ENCODE measurements at places on chromosomes 4 and X. TPM values are rescaled to one million over a fixed set of nuclear protein-coding genes. Genes with fewer than 3 reads are reported as not detected.

Gene FGD1
- 36.3 TPM for total RNA-seq

Gene GUCY1B1
- total RNA-seq, result 12.7 TPM

Gene IL13RA1
- 11.1 TPM for total RNA-seq

DNA sequence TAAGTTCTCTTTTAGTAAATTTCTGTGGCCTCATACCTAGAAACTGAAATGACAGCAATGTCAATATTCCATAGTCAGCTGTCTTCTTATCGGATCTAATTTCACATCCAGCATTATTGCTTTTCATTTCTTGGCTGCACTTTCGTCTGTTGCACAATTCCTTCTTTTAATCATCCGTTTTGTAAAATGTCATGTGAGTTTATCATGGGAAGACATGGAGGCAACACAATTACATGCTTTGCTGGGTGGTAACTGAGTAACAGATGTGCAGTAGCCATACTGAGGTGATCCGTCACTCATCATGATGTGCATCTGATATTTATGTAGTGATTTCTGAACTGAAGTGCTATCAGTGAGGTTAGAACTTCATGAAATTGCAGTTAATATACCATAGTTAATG lies 68.3 kb upstream of the SLC7A11 start:
- 0 out of 2 replicates have a peak, but pooled peaks cover 3% of the 10 kb centered on the region for H3K36me3 ChIP-seq
- DNase-seq, result no peak
- no peak overlapping the region for H3K27ac ChIP-seq
- H3K27me3 ChIP-seq, result no peaks in the 10 kb centered on the region
- no peak overlapping the region for H3K4me3 ChIP-seq
- H3K4me1 ChIP-seq, result peaks cover 17% of the 10 kb centered on the region

- H3K4me3 ChIP-seq, result no peak overlapping the region
- peaks cover 47% of the 10 kb centered on the region for H3K27me3 ChIP-seq
- no peak overlapping the region for H3K27ac ChIP-seq
These were observed 271.8 kb downstream of the CRLF2 start for GRCh38 chrX:940691-941090.

GRCh38 chrX:101452056-101452455 lies 33.2 kb upstream of the ARMCX4 start:
- no peaks in the 10 kb centered on the region for H3K27me3 ChIP-seq
- no peak overlapping the region for H3K4me3 ChIP-seq
- no peak overlapping the region for H3K27ac ChIP-seq
- H3K36me3 ChIP-seq, result no peaks in the 10 kb centered on the region
- H3K4me1 ChIP-seq, result no peaks in the 10 kb centered on the region
- DNase-seq, result no peak

DNA sequence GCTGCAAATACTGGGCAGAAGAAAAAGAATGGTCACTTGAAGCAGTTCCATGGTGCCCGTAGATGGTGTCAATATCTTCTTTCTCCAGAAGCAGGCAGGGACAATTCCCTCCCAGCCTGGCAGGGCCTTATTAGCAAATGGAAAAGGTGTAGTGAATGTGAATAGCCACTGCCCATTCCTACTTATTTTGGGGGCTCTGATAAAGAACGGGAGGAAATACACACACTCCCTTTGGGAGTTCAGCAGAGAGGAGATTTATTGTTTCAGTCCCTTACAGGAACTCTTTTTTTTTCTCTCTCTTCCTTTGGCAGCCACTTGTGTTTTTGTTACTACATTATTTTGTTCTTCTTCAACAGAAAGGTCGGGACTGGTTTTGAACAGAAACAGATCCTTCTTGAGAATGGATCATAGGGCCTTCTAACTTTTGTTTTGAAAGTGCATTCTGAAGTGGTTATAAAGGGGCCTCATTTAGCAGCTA lies at the start of gene EMCN:
EMCN (minus strand) TSS at position 159 of the 478 bp plus-strand sequence; CDS start at position 51, 108 bp downstream.
- H3K4me3 ChIP-seq, result no peak within 1 kb of the TSS
- H3K27me3 ChIP-seq, result no peaks in the 10 kb centered on the region
- no peak for DNase-seq

DNA sequence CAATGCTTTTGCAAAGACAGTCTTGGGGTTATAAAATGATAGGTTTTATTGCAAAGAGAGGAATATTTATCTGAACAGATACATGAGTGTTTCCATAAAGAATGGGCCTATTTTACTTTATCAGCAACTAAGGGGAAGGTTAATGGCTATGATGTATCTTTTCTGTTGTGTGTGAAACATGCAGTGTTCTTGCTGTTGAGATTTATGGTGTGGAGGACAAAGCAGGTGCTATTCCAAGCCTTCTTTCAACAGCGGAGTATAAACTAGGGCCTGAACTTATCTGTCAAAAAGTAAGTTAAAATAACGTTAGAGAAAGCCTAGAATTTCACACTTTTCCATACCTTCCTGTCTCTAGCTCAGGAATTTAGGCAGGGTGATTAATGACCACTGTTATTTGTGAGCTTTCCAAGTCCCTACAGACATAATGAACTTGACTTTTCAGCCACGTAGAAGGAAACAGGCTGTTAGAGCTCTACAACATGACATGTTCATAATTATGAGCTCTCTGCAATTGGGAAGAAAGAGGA lies 411.4 kb downstream of the IL1RAPL1 start:
- DNase-seq, result no peak
- peaks cover 9% of the 10 kb centered on the region for H3K4me1 ChIP-seq
- H3K36me3 ChIP-seq, result no peaks in the 10 kb centered on the region
- no peak overlapping the region for H3K4me3 ChIP-seq
- H3K27ac ChIP-seq, result no peak overlapping the region
- H3K27me3 ChIP-seq, result no peaks in the 10 kb centered on the region

DNA sequence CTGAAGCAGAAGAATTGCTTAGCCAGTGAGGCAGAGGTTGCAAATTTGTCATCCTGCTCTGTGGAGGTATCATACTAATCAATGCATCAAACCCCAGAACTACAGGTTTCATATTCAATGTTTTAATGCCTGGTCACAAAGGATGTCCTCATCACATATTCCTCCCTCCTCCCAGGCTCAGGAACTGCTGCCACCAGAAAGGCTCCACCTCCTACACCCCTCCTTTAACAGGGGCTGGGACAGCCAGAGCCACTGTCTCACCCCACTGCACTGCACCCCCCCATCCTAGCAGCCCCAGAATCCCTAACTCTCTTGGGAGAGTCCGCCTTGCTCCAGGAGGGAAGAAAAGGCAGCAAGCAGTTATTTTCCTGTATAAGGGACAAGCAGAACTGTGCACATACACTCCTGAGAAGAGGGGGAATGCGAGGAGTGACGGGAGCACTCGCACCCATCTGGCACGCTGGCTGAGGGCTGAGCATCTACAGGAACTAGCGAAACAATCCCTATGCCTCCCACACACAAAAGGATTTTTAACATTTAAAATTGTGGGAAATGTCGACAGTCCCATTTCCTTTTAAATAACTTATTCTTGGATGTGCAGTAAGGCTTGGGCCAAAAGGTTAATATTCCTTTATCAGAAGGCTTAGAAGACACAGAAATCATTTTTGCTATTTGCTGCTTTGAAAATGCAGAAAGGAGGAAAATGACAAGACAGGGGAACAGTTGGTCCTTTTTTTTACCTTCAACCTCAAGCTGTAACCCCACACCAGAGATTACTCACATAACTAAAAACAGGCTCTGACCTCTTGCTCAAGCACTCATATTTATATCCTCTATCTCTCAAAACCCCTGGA lies 27.8 kb downstream of the CD99L2 start:
- DNase-seq, result no peak
- H3K36me3 ChIP-seq, result peaks cover 12% of the 10 kb centered on the region
- peaks cover 49% of the 10 kb centered on the region for H3K4me1 ChIP-seq
- H3K27me3 ChIP-seq, result no peaks in the 10 kb centered on the region
- H3K4me3 ChIP-seq, result no peak overlapping the region

DNA sequence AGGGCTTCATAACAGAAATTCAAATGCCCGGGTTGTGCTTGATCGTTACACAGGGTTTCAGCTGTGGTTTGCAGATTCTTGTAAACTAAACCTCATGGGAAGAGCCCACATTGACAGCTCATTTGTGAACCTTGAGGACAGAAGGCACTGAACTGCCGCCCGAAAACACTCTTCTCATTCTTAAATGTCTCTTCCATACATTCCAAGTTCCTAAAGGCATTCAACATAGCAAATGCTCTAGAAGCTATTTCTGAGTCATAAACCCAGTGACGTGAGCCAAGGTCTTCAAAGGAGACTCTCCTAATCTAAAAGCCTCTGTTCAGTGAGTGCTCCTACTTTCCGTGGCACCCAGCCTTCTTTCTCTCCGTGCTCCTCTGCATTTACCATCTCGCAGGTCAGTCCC lies 737.8 kb upstream of the FRG1 start:
- H3K27me3 ChIP-seq, result no peaks in the 10 kb centered on the region
- H3K36me3 ChIP-seq, result no peaks in the 10 kb centered on the region

DNA sequence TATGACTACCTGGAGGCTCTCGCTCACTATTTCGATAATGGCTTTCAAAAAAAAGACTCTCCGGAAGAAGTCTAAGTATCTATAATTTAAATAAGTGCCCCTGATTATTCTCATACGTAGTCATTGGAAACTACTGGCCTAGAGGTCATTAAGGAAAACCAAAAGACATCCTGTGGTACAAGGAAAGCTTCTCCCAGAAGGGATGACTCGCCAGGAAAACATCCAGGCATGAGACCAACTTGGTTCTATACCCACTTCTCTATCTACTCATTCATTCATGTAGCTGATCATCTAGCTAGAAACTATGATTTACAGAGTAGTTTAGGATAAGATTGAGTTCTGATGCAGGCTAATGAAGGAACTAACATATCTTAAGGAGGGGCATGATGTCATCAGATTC lies 37.7 kb downstream of the SOX3 start:
- H3K36me3 ChIP-seq, result no peaks in the 10 kb centered on the region
- no peaks in the 10 kb centered on the region for H3K27me3 ChIP-seq
- no peaks in the 10 kb centered on the region for H3K4me1 ChIP-seq

GRCh38 chrX:71815121-71815905 lies 52.2 kb downstream of the CXorf49B start:
- H3K4me3 ChIP-seq, result no peak overlapping the region
- no peaks in the 10 kb centered on the region for H3K36me3 ChIP-seq
- no peak for DNase-seq
- H3K27ac ChIP-seq, result no peak overlapping the region

DNA sequence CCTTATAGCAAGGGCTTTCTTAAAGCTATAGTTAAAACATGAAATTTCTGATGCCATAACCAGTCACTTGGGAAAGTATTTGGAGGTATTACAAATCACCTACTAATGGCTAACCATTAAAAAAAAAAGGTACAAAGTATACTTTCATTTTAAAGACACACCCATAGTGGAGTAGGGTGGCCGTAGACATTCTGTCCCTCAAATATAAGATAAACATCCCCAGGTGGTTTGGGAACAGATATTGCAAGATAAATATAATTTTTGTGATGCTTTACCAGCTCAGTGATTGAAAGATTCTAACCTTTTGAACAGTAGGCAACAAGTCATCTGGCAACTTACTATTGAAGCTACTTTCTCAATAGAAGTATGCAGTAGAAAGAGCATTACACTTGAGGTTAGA lies 6.2 kb upstream of the FAT1 start:
- no peak overlapping the region for H3K4me3 ChIP-seq
- H3K27me3 ChIP-seq, result peaks cover 13% of the 10 kb centered on the region
- no peak for DNase-seq
- H3K27ac ChIP-seq, result no peak overlapping the region
- H3K36me3 ChIP-seq, result no peaks in the 10 kb centered on the region

DNA sequence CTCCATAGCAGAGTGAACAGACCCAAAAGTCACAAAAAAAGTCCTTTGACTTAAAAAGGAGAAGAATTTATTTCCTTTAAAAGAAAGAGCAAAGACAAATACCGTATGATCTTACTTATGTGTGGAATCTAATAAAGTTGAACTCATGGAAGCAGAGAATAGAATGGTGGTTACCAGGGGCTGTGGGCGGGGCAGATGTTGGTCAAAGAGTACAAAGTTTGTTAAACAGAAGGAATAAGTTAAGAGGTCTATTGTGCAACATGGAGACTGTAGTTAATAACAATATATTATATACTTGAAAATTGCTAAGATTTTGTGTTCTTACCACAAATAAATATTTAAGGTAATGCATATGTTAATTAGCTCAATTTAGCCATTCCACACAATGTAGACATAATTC lies 173.3 kb upstream of the S100G start:
- no peak overlapping the region for H3K27ac ChIP-seq
- H3K36me3 ChIP-seq, result peaks cover 8% of the 10 kb centered on the region
- no peaks in the 10 kb centered on the region for H3K27me3 ChIP-seq

Measured in WTC11 (cell line).